ENCODE measurements at places on chromosomes 2 and 18.

GRCh38 chr2:143545949-143546255, 416.7 kb downstream of the ARHGAP15 start:
- no peak for DNase-seq

DNA sequence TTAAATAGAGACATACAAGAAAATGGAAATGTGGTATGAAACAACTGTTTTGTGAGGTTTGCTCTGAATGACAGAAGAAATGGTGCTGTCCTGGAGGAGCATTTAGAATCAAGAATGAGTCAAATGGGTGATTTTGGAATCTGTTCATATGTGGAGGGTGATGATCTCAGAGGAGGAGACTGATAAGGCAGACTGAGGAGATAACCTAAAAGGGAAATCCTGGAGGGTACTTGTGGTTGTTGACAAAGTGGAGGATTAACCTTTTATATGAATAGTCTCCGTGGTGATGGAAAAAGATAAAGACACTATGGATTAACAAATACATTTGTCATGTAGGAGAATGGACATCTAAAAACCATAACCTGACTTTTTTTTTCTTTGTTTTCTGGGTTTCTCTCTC, 74.1 kb downstream of the MMADHC start:
- DNase-seq: no peak

GRCh38 chr18:24923138-24923537, 428.8 kb downstream of the ZNF521 start:
- no peak for DNase-seq

- no peak for DNase-seq
Observed at GRCh38 chr2:143263066-143263625, 133.9 kb downstream of the ARHGAP15 start.

GRCh38 chr2:10447300-10447894, 730 bp downstream of the ODC1 start:
- peak; percentile 19 for DNase-seq

Data from T follicular helper cell (primary cell).